ENCODE measurements at places on chromosomes 2 and 18.

GRCh38 chr2:12764849-12765605 lies 48.3 kb downstream of the TRIB2 start:
- no peak for DNase-seq

GRCh38 chr2:151087377-151087776 lies 174.3 kb downstream of the RBM43 start:
- DNase-seq, result no peak

DNA sequence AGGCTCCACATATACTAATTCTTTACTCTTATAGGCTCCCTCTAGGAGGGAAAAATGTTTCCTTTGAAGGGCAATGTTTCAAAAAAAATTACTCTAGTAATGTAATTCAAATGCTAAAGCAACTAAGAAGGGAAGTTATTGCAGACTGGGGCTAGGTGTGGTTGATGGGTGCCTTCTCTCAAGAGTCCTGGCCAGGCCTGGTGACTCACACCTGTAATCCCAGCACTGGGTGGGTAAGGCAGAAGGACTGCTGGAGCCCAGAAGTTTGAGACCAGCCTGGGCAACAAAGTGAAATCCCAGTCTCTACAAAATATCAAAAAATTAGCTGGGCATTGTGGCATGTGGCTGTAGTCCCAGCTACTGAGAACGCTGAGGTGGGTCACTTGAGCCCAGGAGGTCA lies 31.2 kb upstream of the CDKL4 start:
- no peak for DNase-seq

GRCh38 chr18:7317804-7318231 lies 86.9 kb downstream of the LRRC30 start:
- no peak for DNase-seq

DNA sequence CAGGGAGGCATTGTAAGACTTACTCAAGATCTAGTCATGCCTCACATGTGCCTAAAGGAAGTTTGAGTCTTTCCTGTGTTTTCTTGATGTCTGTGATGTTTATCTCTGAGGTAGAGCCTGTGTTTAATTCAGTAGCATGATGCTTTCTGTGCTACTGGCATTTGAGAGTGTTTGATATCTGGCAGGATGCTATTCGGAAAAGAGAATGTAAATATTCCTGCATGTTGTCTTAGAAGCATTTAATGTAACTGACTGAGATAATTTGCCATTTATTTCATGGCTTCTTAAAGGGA lies 58.8 kb downstream of the GREB1L start:
- DNase-seq, result no peak

DNA sequence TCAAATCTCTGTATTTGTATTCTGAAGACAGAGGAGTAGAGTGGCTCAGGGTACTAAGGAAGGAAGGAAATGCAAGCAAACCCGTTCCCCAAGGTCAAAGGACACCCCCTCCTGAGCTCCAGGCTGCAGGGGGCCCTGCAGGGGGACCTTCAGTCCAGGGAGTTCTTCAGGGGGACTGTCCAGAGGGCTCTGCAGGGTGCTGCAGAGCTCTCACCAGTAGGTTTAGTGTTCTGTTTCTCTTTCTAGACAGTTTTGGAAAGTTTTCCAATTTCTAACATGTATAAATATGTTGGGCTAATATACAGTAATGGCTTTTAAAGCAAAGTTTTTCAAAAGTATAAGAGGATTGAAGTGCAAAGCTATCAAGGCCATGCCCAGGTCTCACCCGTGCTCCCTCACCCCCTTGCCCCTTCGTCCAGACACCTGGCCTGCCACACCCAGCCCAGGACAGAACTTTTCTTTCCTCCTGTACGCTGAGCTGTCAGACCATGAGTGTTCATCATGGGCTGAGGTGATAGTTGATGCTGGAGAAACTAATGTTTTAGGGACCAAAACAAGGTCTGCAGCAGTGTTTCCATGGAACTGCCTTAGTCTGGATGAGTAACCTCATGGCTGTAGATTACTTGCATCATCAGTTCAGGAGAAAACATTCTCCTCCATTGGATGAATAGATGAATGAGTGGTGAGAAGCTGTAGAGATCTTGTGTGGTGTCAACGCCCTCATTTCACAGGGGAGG lies 134.2 kb downstream of the GLI2 start:
- DNase-seq, result no peak

DNA sequence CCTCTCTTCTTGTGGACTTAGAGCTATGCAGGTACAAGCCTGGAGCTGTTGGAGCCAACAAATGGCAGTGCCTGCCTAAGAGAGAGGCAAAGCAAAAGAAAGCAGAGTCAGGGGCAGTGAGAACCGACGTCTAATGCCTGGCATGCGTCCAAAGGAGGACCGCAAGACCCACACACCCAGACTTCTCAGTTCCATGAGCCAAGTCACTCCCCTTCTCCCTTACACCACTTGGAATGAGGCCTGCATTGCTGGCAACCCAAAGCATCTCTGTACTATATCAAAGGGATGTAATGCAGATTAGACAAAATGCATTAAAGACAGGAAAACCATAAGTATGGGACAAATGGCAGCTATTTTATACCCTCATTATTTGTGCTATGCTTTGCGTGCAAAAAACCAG lies 49.9 kb upstream of the RNU4ATAC start:
- DNase-seq, result no peak

DNA sequence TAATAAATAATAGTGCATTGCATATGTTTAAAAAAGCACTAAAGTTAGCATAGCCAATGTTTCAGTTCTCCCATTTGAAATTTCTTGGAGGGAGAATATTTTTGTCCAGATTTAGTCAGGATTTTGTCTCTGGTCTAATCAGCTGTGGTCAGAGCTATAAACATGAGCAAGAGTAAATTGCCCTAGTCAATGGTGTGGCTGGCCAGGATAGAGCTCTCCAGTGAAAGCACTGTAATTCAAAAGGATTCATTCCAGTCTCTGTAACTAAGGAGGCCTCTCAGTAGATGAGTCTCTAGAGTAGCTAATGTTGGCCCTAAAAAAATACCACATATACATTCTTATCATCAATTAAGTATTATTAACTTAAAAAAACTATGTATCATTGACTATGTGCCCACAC lies 241.6 kb downstream of the CDCA7 start:
- DNase-seq, result no peak
